Activated CD4-positive, alpha-beta T cell treated with anti-CD3 and anti-CD28 coated beads, Interleukin-2, Interleukin-4, amounts not matched to agents 100 ng/mL and 50 ng/mL, durations not matched to agents 16 hours and 8 hours (primary cell): ENCODE measurements at places on chromosomes 6 and 20.

GRCh38 chr20:63847237-63848002 lies 13.9 kb upstream of the ABHD16B start:
- DNase-seq: no peak

- no peak for DNase-seq
Measured at GRCh38 chr6:92888316-92888715, 531.0 kb downstream of the EPHA7 start.

- no peak for DNase-seq
Measured at GRCh38 chr6:14210077-14210476, 92.5 kb downstream of the CD83 start.

- no peak for DNase-seq
Measured at GRCh38 chr20:23018432-23018831, 16.7 kb upstream of the SSTR4 start.

DNA sequence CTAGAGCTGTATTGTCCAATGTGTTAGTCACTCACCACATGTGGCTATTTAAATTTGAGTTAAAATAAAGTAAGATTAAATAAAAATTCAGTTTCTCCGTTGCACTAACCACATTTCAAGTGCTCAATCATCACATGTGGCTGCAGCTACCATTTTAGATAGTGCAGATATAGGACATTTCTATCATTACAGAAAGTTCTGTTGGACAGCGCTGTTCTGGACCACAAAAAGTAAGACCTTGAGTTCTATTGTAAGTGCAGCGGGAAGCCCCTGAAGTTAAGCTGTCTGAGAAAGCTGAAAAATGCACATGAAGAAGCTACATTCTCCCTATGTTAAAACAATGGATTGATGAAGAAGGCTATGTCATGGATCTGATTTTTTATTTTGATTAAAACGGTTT lies 1.1 kb downstream of the ORC3 start:
- DNase-seq: no peak

DNA sequence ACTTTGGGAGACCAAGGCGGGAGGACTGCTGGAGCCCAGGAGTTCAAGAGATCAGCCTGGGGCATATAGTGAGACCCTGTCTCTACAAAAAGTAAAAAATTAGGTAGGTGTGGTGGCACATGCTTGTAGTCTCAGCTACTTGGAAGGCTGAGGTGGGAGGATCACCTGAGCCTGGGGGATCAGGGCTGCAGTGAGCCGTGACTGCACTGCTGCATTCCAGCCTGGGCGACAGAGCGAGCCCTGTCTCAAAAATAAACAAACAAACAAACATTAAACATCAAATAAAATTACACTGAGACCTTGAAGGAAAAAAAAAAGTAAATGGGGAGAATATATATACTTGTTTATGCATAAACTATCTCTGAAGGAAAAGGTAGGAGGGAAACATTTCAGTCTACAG lies 387.8 kb downstream of the ZFAND3 start:
- no peak for DNase-seq

- peak; percentile 57 for DNase-seq
Measured at GRCh38 chr6:29632789-29633533, at the start of gene GABBR1. GABBR1 (minus strand) TSS chr6:29633183; CDS start chr6:29632385, 798 bp downstream.

DNA sequence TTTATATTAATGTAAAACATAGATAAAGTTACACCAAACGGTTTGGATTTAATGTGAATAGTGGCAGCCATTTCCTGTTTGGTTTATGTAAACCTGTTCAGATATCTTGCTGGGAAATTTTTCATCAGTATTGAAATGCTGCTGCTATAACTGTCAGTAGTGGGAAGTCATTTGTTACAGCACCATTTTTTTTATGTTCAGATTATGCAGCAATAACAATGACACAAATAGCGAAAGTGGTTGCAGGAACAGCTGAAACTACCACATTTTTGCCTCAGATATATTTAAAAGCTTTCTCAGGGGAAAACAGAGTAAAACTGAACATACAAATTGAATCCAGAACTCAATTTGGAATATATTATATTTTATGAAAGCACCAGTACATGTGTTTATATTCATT lies 128.8 kb upstream of the SIM1 start:
- DNase-seq: peak; percentile 9

- DNase-seq: no peak
Measured at GRCh38 chr6:136793363-136793762, 1.1 kb upstream of the MAP3K5 start.

DNA sequence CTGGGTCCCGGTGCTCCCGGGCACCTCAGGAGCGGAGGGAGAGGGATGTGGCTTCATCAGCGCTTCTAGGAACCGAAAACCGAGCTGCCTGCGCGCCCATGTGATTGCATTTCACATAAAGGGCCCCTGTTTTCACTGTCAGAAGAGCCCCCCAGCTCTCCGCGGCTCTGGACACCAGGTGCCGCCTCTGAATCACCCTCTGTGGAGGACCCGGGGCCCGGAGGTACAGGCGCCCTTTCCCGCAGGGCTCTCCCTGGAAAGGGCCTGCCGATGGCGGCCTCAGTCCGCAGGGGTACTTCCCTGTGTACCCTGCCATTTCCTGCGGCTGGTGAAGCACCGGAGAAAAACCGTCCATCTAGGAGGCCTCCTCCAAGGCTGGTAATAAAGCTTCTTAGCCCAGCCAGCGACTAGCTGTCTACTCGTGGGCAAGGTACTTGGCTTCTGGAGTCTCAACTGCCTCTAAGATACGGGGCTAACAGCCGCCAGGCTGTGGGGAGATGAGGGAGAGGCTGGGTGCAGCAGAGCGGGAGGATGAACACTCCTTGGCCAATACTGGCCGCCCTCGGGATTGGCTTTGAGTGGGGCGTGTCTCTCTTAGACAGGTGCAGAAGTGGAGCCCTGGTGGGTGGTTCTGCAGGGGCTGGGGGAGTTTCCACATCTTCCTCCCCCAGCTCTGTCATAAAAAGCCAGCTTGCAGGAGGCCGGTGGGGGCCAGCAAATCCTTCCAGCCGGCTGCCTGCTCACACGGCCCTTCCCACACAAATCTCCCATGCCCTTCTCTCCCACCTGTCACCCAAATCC lies 1.6 kb downstream of the PPP1R16B start:
- DNase-seq: peak; percentile 29

GRCh38 chr20:31476294-31476585 lies 1.2 kb downstream of the REM1 start:
- DNase-seq: no peak

- peak; percentile 81 for DNase-seq
Measured at GRCh38 chr20:433300-433975, 25.3 kb downstream of the RBCK1 start.

GRCh38 chr6:73942592-73943186 lies 246.7 kb downstream of the CD109 start:
- no peak for DNase-seq

DNA sequence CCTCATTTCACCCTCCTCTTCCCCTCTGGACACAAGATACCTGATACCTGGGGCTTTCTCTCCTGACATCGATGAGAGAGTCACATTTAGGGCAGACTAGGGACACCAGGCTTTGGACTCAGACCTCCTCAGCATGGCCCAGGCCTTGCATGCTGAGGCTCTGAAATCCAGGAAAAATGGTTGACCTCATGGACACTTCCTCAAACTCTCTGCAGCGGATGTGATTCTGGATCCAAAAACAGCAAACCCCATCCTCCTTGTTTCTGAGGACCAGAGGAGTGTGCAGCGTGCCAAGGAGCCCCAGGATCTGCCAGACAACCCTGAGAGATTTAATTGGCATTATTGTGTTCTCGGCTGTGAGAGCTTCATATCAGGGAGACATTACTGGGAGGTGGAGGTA lies 10.9 kb downstream of the BTN3A1 start:
- no peak for DNase-seq

DNA sequence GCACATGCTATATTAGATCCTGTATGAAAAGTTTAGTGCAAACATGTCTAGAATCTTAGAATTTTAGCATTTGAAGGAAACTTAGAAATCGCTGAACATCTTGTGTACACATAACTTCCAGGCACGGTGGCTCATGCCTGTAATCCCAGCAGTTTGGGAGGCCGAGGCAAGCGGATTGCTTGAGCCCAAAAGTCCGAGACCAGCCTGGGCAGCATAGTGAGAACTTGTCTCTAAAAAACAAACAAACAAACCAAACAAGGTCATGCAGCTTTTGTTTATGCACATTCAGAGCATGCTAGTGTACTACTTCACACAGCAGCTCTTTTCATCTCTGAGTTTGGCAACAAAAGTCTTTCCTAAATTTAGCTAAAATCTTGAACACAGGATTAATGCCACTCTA lies 32.2 kb downstream of the CLVS2 start:
- DNase-seq: no peak

DNA sequence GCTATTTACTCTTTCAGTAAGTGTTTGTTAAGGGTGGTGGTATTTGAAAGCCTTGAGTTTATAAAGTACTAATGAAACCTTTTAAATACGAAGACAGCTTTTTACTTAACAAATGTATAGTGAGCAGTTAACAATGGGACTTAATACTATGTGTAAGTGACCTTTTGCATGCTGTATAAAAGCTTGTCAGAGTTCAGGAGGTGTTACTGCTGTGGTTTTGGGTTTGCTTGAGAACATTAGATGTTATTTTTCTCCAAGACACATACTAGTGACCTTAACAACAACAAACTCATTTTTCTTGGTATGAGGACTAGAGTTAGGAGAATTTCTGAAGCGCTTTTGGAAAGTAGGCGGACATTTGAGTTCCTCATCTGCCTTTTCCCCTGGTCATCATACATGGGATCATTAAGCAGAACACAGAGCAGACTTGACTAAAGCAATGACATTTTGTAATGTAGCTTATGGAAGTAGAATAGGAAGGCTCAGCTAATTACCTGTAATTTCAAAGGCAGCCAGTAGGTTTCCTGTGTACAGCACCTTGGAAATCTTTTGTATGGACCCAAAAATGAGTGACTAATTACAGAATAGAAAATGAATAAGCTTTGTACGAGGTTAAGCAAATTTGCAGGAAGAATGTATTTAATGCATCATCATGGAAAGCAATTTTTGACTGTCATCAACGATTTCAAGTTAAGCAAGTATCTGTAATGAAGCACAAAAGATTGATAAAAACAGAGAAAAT lies 14.1 kb downstream of the CDYL start:
- DNase-seq: peak; percentile 30

GRCh38 chr6:158621694-158622544 lies 22.6 kb downstream of the DYNLT1 start:
- DNase-seq: no peak

DNA sequence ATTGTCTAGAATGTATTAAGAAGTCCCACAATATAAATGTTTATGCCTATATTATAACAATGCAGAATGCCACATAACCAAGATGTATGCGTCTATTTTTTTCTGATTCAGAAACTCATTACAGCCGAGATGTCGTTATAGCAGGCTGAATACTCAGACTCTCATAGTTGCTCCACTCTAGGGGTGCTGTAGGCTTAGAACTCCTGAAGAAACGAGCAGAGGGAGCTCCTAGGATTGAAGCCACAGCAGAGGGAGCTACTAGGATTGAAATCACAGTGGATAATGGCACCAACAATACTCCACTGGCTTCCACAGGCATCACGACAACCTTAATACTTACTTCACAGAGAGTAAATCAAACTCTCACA lies 208.9 kb downstream of the KIF16B start:
- no peak for DNase-seq

GRCh38 chr6:10886691-10887502 lies at the start of gene SYCP2L:
SYCP2L (plus strand) TSS chr6:10887052; CDS start chr6:10887127, 75 bp downstream.
- peak; percentile 63 for DNase-seq

DNA sequence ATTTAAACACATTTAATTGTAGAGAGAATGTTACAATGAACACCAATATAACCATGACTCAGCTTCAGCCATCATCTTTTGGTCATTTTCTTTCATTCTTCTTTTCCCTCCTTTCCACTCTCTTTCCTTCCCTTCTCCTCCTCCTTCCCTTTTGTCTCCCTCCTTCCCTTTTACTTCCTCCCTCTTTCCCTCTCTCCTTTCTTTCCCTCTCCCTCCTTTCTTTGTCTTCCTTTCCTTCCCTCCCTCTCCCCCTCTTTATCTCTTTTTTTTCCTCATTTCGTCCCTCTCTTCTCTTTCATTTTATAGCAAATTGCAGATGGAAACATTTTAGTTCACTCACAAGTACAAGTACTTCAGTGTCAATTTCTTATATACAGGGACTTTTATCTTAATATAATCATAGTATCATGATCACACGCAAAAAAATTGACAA lies 1.8 kb downstream of the ZKSCAN3 start:
- no peak for DNase-seq

GRCh38 chr6:119076576-119077390 lies 1.7 kb downstream of the FAM184A start:
- DNase-seq: peak; percentile 43

DNA sequence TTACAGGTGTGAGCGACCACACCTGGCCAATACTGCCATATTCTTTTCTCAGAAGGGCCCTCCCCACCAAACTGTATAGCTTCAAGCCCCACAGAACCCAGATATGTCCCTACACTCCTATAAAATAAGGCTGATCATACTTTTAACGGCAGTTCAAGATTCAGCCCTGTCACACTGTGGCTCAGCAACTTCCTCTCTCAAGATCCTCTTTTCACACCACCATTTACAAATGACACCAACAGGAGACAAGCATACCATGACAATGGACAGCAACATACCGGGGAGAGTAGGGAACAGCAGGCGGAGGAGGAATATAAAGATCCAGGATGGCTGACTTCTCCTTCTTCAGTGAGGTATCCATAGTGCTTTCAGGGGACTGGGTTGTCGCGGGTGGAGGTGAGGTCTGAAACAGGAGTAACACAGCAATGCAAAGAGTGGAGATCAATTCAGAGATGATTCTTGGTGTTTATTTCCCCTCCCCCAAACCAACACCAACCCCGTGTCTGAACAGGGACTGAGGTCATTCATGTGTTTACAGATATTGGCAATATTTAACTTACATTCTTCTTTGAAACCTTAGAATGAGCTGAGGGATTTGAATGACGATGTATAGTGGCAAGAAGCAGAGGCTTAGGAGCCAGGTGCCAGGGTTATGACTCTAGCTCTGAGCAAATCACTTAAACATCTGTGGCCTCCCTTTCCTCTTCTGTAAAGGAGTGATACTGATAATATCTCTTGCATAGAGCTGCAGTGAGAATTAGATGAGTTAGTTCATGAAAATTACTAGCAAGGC lies 57.6 kb upstream of the IPCEF1 start:
- no peak for DNase-seq

DNA sequence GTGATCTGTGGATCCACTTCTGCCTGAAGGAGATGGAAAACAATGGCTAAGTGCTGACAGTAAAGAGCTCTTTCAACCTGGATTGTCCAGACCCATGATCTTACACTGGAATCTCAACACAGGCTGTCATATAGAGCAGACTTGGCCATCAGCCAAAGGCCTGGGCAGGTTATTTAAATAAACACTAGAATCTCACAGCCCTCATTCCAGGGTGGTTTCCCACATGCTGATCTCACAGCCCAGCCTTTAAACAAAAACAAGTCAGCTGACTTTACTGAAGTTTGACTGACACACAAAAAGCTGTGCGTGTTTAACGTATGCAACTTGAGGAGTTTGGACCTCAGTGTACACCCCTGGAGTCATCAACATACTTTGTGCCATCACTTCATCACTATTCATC lies 28.4 kb downstream of the SYNDIG1 start:
- no peak for DNase-seq
